ENCODE measurements at places on chromosomes 1 and 21.
A peak's percentile ranks its signal among the peaks of the same experiment; 100 is the strongest.

- H3K27ac ChIP-seq: no peak overlapping the region
- no peak for DNase-seq
Measured at GRCh38 chr1:36506276-36506920, 23.7 kb upstream of the CSF3R start.

DNA sequence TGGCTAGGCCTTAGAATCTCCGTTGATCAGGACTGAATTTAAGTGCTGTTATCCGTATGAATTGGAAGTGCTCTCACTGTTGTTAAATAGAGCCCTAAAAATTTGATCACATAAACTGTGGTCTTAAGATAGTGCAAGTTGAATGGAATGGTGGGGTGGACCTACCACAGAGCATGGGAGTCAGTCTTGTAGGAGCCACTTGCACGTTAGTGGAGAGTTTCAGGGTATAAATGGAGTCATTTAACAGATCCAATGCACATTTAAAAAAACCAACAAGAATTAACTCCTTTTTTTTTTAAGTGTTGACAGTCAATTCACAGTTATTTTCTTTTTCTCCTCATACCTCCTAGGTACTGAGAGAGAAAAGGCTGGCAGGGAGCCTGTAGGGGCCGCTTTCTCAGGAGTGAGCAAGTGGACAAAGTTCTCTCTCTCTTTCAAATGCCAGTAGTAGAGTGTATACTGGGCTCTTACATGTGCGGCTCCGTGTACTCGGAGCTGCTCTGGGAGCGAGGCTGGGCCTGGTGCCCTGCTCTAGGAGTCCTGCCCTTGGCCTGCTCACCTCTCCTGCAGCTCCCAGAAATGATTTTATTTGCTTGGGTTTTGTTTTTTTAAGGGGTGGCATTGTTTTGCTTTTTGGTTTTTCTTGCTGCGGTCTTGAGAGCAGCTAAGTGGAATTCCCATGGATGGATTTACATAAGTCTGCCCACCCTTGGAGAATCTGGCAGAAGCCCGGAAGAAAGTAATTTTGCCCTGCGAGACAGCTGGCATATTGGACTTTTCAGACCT lies 91.3 kb downstream of the ATP5PO start:
- H3K27me3 ChIP-seq: no peaks in the 10 kb centered on the region
- H3K36me3 ChIP-seq: peaks cover 12% of the 10 kb centered on the region
- peak; percentile 74 for DNase-seq
- peaks cover 30% of the 10 kb centered on the region for H3K4me1 ChIP-seq

- peaks cover 55% of the 10 kb centered on the region for H3K4me1 ChIP-seq
- H3K4me3 ChIP-seq: no peak overlapping the region
- peaks cover 11% of the 10 kb centered on the region for H3K36me3 ChIP-seq
- H3K27me3 ChIP-seq: no peaks in the 10 kb centered on the region
Measured at GRCh38 chr1:153541641-153542590, 1.2 kb upstream of the S100A5 start.

- no peaks in the 10 kb centered on the region for H3K27me3 ChIP-seq
- no peaks in the 10 kb centered on the region for H3K4me1 ChIP-seq
- DNase-seq: peak; percentile 48
- H3K4me3 ChIP-seq: no peak overlapping the region
- no peak overlapping the region for H3K27ac ChIP-seq
Measured at GRCh38 chr1:83882906-83883305, 116.0 kb downstream of the TTLL7 start.

All from muscle of leg (tissue), 16 donors.